ENCODE measurements at places on chromosomes 7 and 10. TPM values are rescaled to one million over a fixed set of nuclear protein-coding genes. Genes with fewer than 3 reads are reported as not detected.

FLNC gene
- total RNA-seq: 0.09 TPM

ENO4 gene
- total RNA-seq: not detected

CPA4 gene
- not detected for total RNA-seq

OPN1SW gene
- total RNA-seq: not detected

MYL10 gene
- total RNA-seq: not detected

GIMAP7 gene
- total RNA-seq: 40.5 TPM

STEAP1 gene
- 1.1 TPM for total RNA-seq

LEP gene
- total RNA-seq: not detected

CPED1 gene
- total RNA-seq: not detected

Measured in activated CD4-positive, alpha-beta T cell treated with anti-CD3 and anti-CD28 coated beads, Interleukin-2, amount 10 ng/mL, durations not matched to agents 24 days and 14 days (primary cell).